Stimulated activated CD8-positive, alpha-beta memory T cell treated with anti-CD3 and anti-CD28 coated beads, Interleukin-7, amount 100 ng/mL, for 4 hours (primary cell): ENCODE measurements at places on chromosomes 12 and 14.

DNA sequence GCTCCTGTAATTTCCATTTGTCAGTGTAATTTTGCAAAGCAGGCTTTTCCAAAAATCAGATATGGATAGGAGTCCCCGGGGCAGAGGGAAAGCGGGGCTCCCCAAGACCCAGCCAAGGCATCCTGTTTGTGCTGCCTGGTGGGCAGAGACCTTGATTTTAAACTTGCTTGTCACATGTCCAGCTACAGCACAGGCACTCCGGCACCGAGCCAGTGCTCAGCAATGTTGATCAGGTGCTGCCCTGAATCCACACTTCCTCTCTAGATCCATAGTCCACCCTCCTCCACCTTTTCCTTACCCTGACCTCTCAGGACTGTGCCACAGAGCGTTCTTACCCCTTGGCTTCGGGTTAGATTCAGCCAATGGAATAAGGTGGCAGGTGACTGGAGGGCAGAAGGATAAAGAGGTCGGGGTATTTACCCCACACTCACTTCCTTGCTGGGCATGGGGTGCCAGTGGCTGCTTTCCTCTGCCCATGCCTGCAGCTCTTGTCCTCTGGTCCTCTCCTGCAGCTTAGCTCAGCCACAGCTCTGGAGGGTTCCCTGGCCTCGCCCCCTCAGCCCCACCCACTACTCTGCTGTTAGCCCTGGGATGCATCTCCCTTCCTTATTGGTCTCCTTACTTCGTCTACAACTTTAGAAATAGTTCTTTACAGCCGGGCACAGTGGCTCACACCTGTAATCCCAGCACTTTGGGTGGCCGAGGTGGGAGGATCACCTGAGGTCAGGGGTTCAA, 80.1 kb downstream of the IRF2BPL start:
- DNase-seq = no peak

GRCh38 chr14:101878822-101879528, 85.4 kb upstream of the DYNC1H1 start:
- no peak for DNase-seq

DNA sequence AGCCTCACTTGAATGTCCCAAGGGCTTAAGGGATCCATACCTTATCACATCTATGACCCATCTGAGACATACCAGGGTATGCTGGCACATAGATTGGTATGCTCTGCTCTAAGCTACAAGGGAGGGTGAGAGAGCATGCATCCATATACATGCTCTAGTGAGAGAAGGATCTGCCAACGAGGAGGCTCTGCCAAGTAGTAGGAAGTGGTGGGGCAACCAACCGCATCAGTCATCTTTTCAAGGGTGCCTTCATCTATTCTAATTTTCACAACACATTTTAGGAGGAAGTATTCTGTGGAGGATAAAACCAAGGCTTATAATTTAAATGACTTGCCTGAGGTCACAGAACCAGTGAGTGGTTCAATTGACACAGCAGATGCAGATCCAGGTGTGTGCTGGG, 6.6 kb upstream of the PPM1A start:
- DNase-seq = no peak

- no peak for DNase-seq
Observed at GRCh38 chr12:53868511-53868986, 70.1 kb upstream of the HOXC13 start.

DNA sequence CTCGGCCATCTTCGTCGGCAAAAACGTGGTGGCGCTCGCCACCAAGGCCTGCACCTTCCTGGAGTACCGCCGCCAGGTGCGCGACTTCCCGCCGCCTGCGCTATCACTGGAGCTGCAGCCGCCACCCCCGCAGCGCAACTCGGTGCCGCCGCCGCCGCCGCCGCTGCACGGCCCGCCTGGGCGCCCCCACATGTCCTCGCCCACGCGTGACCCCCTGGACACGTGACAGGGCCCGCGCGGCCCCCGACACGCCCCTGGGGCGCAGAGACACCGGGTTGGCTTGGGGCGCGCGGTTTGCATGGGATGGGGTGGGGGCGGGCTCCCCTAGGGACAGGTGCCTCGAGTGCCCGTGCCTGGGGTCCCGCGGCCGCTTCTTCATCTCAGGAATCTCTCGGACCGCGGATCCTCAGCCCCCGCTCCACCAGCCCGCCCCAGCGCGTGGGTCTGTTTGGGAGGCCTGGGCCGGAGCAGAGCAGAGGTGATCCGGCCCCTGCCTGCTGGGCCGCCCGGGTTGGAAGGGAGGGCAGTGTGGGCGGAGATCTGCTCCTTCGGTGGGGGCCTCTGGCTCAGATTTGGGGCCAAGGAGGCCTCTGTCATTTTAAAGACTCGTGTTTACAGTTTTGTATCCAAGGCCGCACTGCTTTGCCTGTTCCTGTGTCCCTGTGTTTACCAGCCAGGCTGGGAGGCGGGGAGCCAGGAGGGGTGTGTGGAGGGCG, 3.3 kb downstream of the TMEM121 start:
- peak; percentile 44 for DNase-seq

DNA sequence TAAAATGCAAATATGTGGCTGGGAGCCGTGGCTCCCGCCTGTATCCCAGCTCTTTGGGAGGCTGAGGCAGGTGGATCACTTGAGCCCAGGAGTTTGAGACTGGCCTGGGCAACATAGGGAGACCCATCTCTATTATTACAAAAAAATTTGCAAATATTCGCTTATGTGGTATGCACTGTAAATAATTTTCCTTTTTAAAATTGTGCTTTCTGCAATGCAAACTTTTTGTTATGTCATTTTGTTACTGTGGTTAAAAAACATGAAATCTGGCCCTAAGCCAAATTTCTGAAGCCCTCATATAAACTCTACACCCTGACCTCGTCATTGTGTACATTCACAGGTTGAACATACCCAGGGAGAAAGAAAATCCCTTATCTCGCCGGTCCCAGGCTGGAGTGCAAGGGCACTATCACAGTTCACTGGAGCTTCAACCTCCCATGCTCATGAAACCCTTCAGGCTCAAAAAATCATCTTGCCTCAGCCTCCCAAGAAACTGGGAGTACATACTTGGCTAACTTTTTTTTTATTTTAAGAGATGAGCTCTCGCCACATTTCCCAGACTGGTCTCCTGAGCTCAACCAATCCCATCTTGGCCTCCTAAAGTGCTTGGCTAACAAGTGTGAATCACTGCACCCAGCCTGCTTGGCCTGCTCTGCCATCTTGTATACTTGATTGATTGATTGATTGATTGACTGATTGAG, 24.7 kb downstream of the TRAPPC6B start:
- no peak for DNase-seq

- DNase-seq = no peak
Observed at GRCh38 chr12:105368047-105368646, 37.7 kb downstream of the C12orf75 start.

DNA sequence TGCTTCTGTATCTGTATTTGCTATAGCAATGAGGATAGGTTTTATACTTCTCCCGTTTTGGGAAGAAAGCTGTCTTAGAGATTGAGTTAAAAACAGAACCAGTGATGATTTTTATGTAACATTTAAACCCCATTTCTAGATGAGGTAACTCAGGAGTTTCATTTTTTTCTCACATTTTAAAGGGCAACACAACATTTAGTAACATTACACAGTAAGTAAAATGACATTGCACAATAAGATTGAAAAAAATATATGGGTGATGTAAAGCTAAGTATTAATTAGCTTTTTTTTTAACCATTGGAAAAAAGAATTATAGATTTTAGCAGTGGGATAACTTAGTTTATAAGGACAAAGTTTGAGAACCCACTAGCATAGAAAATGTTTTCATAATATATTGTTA, 25.2 kb upstream of the SCFD1 start:
- DNase-seq = no peak

DNA sequence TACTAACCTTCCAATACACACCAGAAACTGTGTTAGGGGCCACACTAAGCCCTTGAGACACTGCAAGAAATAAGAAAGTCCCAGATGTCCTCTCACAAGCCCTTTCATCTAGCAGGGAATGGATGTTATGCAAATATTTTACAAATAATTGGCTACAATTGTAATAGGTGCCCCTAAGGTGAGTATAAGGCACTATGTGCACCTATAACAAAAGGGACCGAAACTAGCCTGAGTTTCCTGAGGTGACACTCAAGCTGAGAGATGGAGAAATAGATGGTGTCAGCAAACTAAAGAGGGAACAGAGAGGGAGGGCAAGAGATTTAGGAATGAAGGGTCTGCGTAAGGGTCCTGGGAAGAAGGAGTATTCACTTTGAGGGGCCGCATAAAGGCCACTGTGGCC, 212.6 kb downstream of the TTC8 start:
- no peak for DNase-seq

DNA sequence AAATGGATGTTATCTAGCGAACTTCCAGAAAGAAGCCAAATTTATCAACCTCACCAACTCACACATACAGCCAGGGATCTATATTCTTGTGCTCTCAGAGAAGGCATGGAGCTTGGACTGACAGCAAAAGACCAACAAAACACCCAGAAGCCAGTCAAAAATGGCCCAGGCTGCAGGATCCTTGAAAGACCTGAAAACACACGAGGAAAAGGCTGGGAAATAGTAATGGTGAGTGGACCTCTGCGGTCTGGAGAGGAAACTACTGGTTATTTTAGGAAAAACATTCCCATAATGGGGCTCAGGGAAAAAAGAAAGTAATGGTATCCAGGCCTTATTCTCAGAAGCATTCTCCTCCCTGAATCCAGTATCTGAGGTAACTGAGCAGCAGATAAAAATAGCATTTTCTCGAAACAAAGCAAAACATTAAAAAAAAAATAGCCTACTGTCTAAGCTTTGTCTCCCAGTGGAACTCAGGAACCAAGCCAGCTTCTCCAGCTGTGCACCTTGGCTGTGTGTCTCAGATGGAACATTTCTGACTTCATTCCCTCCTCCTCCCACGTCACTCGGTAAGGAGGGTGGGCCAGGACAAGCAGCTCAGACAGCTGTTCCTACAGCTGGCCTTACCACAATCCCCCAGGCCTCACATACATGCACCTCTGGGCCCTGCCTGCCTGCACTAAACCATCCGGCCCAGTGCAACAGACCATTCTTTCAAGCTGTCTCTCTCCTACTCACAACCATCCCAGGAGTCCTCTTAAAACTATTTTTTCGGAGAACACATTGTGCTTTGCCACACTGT, 249.9 kb downstream of the DAD1 start:
- DNase-seq = no peak

DNA sequence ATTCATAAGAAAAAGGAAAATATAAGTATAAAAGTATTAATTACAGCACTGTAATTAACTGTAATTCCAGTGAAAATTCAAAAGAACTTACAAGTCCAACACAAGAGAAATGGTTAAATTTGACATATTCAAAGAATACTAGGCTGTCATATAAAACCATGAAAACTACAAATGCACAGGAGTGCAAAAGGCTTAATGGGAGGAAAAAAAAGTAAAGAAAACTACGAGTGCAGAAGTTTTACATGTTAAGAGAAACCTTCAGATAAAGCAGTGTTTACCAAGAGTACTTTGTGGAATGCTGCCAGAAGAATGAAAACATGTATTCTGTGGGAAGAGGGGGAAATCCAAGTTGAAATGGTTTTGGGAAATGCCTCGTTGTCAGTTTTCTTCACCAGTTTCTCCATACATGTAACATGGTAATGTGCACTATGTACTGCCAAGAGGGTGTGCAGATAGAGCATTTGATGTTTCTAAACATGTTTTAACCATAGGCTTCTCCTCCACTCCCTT, 9.1 kb downstream of the HEATR5A start:
- DNase-seq = no peak

DNA sequence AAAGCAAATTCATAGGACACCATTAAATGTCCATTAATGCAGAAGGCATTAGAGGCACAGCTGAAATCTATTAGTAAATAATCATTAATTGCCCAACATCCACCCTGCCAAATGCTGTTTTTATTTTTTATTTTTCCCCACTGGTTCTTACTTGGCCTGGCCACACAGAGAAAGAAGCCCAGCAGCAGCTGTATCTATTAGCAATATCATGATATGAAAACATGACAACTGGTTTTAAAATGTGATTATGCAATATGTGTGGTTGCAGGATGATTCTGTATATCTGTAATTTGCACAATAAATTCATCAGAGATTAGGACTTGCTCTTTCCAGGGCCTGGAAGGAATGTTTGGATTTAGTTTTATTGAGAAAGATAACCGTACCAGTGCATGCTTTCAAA, 44.9 kb downstream of the SIX6 start:
- DNase-seq = no peak

DNA sequence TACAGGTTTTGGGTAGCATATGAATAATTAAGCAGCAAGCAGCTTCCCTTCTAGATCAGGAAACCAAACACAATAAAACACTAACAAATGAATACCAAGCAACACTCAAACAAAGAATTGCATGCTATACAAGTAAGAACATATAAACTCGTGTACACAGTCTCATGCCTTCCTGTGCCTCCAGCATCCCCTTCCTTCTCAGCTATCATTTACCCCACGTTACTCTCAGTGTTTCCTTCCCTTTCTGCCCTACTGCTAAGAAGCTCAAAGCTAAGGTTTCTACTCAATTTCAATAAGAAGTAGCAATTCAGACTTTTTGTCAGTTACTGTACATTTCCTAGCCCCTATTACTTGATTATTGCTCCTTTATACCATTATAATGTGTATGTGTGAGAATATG, 81.0 kb downstream of the DUSP16 start:
- DNase-seq = no peak

DNA sequence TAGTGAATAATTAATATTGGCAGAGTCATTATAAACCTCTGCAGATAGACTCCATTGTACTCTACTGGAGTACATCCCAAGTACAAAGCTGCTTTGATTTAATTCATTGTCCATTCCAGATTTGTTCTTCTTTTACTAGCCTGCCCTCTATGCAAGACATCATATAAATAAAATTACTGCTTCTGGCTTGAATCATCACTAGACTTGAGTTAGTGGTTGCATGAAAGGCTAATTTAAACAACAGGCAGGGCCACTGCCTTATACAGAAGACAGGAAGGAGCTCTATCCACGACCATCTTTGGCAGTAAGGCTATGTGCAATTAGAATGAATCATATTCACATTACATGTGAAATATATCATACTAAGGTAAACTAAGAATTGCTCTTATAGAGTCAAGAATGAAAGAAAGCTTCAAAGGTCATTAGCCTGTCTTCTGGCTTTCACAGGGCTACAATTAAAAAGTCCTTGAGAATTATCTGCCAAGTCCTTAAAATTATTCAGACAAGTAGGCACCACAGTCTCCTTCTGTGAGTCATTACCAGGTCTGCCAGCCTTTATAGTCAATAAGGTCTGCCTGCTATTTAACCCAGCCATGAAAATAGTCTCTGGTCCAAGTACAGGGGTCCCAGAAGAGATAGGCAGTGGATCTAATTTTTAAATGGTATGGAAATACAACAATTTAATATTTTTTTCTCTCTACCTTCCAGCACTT, 631.8 kb downstream of the TMTC2 start:
- no peak for DNase-seq

- DNase-seq = peak; percentile 47
Observed at GRCh38 chr12:32273712-32274111, 125.6 kb upstream of the FGD4 start.
